Stimulated activated naive B cell treated with anti-CD40 and anti-IgM and Interleukin-4, amounts not matched to agents 10 μg/mL and 1 μg/mL and 100 μg/mL, for 72 hours (primary cell): ENCODE measurements at places on chromosomes 12 and 14.

DNA sequence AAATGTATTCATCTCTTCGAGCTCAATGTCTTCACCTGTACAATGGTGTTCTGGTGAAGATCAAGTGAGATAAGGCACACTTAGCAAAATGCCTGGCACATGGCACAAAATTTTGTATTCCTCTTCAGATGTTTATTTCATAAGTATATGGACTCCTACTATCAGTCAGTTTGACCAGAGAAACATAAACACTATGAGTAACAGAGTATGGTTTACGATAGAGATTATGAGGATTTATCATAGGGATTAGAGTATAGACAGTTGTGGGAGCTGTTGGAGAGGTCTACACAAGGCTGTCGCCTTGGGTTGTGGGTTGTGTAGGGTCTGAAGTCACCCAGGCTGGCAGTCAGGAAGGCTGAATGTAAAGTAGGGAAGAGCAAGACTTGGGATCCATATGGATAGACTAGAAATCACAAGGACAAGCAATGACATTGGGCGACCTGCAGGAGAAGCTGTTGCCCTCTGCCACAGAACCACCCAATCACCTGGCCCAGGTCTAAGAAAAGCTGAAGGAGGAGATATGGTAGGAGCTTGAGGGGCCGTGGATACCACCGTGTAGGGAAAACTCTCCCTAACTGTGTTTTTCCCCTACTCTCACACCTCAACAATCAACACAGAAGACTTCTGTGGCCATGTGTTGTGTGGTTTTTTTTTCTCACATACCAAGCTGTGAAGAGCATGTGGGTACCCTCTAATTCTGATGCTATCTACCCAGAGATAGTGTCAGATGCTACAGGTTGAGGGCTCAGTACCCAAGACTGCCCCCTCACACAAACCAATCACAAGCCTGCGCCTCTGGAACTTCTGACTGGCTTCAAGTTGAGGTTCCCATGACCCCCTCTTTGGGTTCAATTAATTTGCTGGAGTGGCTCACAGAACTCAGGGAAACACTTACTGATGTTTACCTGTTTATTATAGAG, 27.2 kb upstream of the RESF1 start:
- DNase-seq: no peak

DNA sequence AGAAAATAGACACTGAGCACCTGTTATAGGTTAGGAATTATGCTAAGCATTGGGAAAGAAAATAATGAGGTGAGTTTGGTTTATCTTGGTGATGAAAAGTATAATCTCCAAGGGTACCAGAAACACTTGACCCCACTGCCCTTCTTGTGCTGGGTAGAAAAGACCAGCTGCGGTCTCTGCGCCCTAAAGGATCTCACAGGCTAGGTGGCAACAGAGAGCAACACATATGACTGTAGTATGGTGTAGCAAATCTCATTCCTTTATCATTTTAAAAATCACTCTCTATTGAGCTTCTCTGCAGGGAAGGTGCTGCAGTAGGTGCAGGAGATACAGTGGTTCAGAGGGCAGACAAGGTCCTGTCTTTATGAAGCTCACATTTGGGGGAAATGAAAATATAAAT, 26.1 kb downstream of the NRXN3 start:
- DNase-seq: no peak

DNA sequence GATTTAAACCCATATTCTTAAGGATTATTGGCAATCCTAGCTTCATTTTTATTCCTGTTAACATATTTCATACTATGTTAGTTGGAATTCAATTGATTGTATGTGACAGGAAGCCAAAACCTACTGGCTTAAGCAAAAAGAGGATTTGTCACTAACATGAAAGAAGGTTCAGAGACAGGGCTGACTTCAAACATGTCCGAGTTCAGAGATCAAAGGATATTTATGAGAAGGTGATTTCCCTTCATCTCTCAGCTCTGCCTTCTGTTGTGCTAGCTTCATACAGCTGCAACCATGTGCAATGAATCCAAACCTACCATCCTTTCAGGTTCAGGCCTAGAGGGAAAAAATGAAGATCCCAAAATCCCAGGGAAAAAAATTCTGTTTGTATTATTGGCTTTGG, 349.7 kb downstream of the ATP23 start:
- DNase-seq: no peak

DNA sequence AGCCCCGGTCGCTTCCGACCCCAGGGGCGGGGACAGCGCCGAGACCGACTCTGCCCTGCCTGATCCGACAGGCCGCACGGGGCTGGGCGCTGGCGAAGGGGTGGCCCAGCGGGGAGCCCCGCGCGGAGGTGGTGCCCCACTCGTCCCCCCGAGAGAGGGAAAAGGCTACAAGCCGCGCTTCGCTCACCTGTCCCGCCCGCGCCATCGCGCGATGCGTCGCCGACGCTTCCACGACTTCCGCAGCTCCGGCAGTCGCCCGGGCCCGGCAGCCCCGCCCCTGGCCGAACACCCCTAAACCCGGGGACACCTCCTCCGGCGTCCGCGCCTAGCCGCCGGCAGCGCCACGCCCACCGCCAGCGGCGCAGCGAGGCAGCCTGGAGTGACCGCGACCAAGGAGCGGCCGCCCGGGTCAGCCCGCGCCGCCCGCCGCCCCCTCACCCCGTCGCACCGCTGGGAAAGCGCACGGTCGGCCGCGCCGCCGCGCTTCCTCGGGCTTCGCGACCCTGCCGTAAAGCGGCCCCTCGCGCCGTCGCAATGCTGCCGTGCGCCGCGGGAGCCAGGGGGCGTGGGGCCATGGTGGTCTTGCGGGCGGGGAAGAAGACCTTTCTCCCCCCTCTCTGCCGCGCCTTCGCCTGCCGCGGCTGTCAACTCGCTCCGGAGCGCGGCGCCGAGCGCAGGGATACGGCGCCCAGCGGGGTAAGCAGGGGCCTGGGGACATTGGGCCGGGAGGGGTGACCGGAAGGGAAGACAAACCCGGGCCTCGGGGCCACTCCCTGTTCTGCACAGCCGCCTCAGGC, at the start of the genes BAG5 and COA8:
TSS of gene BAG5 (minus strand) at position 229 of the 797 bp plus-strand sequence. CDS start 1,493 bp downstream, outside the sequence.
TSS of gene COA8 (plus strand) at position 532 of the 797 bp plus-strand sequence. CDS start at position 574, 42 bp downstream.
- DNase-seq: peak; percentile 90

- no peak for DNase-seq
These were observed 714 bp upstream of the PSMC6 start for GRCh38 chr14:52706286-52706685.

- DNase-seq: no peak
These were observed 450 bp upstream of the TDG start for GRCh38 chr12:103965255-103965589.

- DNase-seq: no peak
These were observed 29.6 kb downstream of the EEA1 start for GRCh38 chr12:92899386-92900001.

- no peak for DNase-seq
These were observed 100.0 kb upstream of the SFSWAP start for GRCh38 chr12:131610891-131611290.

- DNase-seq: no peak
These were observed 29.5 kb upstream of the TMX1 start for GRCh38 chr14:51210594-51210993.

DNA sequence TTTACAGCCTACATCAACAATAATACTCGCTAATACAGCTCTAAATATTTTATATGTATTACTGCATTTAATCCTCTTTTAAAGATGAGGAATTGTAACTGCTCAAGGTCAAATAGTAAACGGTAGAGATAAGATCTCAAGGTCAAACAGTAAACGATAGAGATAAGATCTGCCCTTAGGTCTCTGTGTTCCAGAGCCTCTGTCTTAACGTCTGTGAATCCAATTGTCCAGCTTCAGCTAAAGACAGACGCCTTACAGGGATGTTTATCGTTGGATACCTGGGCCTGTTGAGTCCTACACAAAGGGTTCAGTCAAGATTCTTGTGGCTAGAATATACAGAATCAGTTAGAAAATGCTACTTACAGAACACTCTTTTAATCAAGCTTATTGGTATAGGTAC, 20.0 kb downstream of the PYGL start:
- DNase-seq: no peak

DNA sequence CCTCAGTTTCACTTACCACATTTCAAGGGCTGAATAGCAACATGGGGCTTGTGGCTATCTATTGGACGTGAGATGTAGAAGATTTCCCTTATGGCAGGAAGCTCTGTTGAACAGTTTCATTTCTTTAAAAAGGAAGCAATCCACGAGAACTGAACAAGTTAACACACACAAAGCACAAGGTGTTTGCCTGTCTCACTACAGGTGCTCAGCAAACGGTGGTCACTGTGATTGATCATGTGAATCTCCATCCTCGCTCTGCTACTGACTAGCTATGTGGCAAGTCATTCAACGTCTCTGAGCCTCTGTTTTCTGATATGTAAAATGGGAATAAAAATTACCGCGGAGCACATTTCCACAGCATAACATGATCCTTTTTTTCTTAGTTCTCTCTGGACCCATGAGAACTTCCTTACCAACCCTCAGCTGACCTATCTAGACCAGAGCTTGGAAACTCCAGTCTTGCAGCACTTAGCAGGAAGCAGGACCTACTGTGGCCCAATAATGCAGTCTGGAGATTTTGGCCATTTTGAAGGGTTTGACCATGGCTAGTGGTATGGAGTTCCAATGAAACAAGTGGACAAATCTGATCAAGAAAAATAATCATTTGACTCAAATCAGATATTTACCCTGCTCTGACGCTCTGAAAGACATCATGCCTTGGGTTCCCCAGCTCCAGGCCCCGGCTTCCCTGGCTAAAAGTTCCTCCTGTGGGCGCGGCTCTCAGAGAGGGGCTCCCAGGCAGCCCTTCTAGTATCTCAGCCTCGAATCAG, 278.8 kb downstream of the ZFP36L1 start:
- DNase-seq: peak; percentile 53

DNA sequence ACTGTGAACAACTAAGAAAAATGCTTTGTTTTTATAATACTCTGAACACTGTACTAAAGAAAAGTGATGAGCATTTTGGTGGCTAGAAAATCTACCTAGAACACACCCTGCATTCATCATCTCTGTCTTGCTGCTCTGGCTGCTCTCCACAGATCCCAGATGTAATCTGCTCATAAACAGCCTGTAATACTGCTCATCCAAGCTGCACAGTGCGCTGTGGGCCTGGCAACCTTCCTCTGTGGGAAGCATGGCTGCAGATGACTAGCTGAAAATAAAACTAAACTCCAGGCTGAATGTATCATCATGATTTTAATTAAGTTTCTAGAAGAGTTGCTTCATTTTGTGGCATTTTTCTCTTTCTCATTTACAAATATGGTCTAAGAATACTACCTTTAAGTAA, 200.7 kb downstream of the SLC2A13 start:
- no peak for DNase-seq

GRCh38 chr12:3538466-3539030, 47.5 kb downstream of the PRMT8 start:
- no peak for DNase-seq

- no peak for DNase-seq
These were observed 369.0 kb upstream of the FAR2 start for GRCh38 chr12:28780096-28780495.

DNA sequence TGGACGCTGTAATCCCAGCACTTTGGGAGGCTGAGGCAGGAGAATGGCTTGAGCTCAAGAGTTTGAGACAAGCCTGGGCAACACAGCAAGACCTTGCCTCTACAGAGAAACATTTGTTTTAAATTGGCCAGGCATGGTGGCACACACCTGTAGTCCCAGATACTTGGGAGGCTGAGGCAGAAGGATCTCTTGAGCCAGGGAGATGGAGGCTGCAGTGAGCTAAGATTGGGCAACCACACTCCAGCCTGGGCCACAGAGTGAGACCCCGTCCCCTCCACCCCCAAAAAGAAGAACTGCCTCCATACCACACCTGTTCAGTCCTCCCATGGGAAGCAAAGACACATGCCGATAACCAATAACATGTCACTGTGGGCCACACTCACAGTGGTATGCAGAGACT, 19.2 kb downstream of the CCDC85C start:
- DNase-seq: no peak

DNA sequence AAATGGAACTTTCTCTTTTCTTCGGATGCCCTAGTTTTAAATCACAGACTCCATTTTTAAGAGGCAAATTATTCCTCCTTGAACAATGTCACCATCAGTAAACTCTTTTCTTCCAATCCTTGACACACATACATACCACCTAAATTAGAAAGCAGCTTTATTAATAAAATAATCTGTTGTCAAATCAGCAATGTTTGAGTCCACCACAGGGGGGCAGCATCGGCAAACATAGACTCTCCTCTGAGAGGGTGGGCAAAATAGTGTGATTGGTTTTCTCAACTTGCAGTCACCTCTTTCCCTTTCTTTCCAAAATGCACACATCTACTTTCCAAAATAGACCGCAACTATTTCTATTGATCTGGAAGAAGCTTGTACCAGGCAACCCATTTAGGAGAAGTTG, 438.4 kb upstream of the OR4E1 start:
- no peak for DNase-seq

DNA sequence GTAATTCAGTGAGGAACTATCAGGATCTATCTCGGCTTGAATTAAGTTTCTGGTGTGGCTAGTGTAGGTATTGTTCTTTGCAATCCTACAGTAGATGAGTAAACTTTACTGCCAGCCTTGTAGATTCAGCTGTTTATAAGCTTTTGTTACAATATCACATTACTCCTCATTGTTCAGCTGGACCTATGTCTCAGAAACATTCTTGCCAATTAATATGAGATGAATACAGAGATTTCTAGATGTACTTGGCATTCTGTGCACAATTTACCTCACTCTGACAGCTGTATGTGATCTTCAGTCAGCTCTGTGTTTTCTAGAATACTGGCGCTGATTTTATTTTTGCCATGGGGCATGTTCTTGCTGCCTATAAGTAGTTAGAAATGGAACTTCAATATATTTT, 55.7 kb downstream of the METTL25 start:
- DNase-seq: no peak

- DNase-seq: no peak
These were observed 124.3 kb downstream of the CHST11 start for GRCh38 chr12:104581005-104581570.

GRCh38 chr14:68791902-68792677, 777 bp downstream of the ZFP36L1 start:
- DNase-seq: no peak

DNA sequence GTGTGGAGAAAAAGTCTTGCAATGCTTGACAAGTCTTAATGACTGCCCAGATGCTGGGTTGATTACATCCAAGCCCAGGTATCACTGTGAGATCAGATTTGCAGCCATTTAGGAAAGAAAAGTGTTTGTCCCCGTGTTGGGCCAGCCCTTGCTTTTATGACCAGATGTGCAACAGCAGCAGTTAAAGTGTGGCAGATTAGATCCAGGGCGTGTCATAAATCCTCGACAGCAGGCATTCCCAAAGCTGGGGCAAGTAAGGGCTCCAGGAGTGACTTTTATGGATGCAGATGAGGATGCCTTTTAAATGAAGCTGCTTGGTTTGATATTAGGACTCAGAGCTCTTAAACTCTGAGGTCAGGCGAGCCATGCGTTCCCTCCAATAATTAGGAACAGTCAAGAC, 1.7 kb downstream of the SMOC1 start:
- DNase-seq: no peak

DNA sequence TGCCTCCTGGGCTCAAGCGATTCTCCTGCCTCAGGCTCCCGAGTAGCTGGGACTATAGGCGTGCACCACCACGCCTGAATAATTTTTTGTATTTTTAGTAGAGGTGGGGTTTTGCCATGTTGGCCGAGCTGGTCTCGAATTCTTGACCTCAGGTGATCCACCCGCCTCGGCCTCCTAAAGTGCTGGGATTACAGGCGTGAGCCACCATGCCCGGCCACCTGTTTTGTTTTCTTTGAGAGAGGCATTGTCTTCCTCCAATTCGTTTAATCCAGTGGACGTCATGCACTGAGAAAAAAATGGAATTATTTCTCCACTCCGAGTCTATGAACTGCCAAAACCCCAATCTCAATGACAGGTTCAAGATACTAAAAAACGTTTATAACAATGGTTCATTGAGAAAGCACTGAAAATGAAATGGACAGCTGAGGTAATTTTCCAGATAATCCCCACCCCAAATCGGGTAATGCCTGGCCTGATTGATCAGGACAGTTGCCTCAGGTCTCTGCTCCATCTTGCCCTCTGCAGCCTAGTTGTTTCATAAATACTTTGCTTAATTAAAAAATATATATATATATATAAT, 132.7 kb upstream of the PARP11 start:
- DNase-seq: no peak
